ENCODE measurements at places on chromosomes 6 and 20. TPM values are rescaled to one million over a fixed set of nuclear protein-coding genes. Genes with fewer than 3 reads are reported as not detected.

Gene KCNQ2
- not detected for total RNA-seq

Gene CLVS2
- not detected for total RNA-seq

Gene FRS3
- total RNA-seq = 6.7 TPM

DNA sequence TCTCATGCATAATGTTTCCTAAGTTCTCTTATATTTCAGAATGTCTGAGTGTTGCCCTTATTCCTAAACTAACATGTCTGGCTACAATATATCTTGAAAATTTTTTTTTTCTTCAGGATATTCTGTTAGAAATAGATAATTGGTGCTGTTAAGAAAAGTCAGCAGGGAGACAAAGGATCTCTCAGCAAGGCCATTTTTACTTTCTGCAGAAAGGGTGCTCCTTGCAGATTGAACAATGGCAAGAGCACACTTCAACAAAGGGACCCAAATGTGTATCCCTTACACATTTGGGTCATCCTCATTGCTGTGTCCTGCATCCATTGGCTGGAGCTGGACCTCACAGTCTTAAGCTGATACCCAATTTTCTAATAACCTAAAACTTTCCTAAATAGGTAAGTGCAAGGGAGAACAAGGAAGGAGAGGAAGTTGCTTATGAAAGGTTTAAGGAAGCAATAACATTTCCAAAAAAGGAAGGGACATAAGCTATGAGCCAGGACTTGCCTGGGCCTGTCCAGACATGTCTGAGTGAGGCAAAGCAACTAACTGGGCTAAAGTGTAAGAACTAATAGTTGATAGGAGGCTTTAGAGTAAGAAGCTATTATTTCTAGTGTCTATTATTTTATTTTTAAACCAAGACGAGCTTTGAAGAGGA lies 429.6 kb downstream of the BCKDHB start:
- no peaks in the 10 kb centered on the region for H3K27me3 ChIP-seq
- no peak overlapping the region for H3K4me3 ChIP-seq
- no peak for DNase-seq
- H3K27ac ChIP-seq = no peak overlapping the region
- no peaks in the 10 kb centered on the region for H3K4me1 ChIP-seq
- H3K36me3 ChIP-seq = no peaks in the 10 kb centered on the region

DNA sequence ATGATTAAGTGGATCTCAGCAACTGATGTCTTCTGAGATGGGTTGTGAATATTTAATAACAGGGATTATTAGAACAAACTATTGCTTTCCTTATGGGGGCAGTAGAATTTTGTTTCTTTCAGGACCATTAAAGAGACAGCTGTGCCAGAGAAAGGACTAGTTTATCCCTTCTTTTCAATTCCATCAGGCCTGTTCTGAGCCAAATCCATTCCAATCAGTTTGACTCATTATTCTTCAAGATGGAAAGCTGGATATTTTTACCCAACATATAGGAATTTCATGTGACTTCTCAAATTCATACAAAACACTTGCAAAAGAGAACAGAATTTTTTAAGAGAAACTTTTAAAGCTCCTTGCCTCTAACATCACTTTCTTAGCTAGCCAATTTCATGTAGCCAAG lies 722.0 kb upstream of the FLRT3 start:
- H3K27me3 ChIP-seq = no peaks in the 10 kb centered on the region
- H3K4me1 ChIP-seq = peaks cover 6% of the 10 kb centered on the region
- no peak overlapping the region for H3K4me3 ChIP-seq
- H3K36me3 ChIP-seq = no peaks in the 10 kb centered on the region

DNA sequence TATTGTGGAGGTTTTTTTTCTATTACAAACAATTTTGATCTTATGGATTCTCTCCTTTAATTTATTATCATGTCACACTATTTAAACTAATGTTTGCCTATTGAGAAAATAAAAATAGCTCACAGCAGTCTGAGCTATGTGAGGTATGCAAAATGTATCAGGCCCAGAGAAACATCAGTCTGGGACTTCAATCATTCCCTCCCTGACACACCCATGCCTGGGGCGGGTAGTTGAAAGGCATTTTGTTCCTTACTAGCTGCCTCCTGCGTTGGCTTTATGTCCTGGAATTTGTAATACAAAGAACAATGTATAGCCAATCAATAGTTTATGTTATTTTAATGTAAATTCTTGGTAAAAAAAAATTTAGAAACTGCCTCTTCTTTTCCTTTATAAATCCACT lies 403.3 kb downstream of the EPM2A start:
- no peaks in the 10 kb centered on the region for H3K27me3 ChIP-seq
- no peaks in the 10 kb centered on the region for H3K4me1 ChIP-seq
- no peaks in the 10 kb centered on the region for H3K36me3 ChIP-seq
- DNase-seq = no peak
- H3K4me3 ChIP-seq = no peak overlapping the region

Gene LIN28B
- total RNA-seq = not detected

Gene HDGFL1
- not detected for total RNA-seq

DNA sequence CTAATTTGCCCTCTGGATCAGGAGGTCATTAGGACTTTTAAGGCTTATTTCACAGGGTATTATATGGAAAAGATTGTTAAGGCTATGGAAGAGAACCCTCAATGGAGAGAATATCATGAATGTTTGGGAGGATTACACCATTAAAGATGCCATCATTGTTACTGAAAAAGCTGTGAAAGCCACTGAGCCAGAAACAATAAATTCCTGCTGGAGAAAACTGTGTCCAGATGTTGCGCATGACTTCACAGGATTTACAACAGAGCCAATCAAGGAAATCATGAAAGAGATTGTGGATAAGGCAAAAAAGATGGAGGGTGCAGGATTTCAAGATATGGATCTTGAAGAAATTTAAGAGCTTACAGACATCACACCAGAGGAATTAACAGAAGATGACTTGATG lies 798.3 kb upstream of the SLC35B3 start:
- H3K27ac ChIP-seq = no peak overlapping the region

DNA sequence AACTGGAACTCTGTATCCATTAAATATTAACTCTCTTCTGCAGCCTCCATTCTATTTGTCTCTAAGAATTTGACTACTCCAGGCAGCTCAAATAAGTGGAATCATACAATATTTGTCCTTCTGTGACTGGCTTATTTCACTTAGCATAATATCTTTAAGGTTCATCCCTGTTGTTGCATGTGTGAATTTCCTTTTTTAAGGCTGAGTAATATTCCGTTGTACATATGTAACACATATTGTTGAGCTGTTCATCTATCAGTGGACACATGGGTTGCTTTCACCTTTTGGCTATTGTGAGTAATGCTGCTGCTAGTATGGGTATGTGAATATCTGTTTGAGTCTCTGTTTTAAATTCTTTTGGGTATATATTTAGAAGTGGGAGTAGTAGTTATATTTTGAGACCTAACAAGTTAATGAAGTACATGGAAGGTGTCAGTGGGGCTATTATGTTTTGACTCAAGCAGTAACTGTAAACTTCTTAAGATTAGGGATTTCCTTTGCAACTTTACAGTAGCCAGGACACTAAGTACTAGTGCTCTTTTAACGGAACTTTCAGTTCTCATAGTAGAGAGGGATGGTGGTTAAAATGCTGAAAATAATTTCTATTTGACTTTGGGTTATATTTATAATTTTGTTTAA lies 29.7 kb upstream of the TMEM217 start:
- no peak overlapping the region for H3K27ac ChIP-seq
- no peak overlapping the region for H3K4me3 ChIP-seq
- no peak for DNase-seq
- H3K4me1 ChIP-seq = peaks cover 8% of the 10 kb centered on the region
- H3K27me3 ChIP-seq = no peaks in the 10 kb centered on the region

DNA sequence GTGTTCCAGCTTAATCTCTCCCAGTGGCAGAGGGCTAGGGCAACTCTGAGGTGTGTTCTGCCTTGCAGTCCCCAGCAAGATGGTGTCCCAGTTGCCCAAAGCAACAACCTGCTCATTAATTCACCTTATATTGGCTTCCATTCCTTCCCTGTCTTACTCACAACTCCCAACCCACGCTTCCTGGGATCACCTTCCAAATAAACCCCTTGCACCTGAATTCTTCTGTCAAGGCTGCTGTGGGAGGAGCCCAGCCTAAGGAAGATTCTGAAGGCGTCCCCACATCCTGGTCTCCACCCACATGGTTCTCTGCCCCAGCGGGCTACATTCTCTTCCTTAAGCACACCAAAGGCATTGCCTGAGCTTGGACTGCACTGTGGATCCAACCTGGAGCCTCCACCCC lies 116.6 kb upstream of the MAFB start:
- no peaks in the 10 kb centered on the region for H3K36me3 ChIP-seq
- no peaks in the 10 kb centered on the region for H3K27me3 ChIP-seq
- H3K4me3 ChIP-seq = no peak overlapping the region
- H3K4me1 ChIP-seq = no peaks in the 10 kb centered on the region
- H3K27ac ChIP-seq = no peak overlapping the region

Gene STMND1
- not detected for total RNA-seq

DNA sequence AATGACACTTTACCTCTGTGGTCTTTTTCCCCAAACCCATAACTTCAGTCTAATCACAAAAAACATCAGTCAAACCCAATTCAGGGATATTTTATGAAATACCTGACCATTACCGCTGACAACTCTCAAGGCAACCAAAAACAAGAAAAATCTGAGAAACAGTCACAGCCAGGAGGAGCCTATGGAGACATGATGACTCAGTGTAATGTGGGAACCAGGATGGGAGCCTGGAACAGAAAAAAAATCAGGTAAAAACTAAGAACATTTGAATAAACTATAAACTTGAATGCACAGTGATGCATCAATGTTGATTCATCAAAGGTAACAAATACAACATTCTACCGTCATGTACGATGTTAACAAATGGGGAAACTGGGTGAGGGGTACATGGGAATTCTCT lies 84.1 kb upstream of the TSHZ2 start:
- H3K27me3 ChIP-seq = no peaks in the 10 kb centered on the region
- H3K4me1 ChIP-seq = no peaks in the 10 kb centered on the region
- H3K4me3 ChIP-seq = no peak overlapping the region
- H3K36me3 ChIP-seq = no peaks in the 10 kb centered on the region
- DNase-seq = no peak
- H3K27ac ChIP-seq = no peak overlapping the region
